ENCODE measurements at places on chromosomes 3 and 15.

DNA sequence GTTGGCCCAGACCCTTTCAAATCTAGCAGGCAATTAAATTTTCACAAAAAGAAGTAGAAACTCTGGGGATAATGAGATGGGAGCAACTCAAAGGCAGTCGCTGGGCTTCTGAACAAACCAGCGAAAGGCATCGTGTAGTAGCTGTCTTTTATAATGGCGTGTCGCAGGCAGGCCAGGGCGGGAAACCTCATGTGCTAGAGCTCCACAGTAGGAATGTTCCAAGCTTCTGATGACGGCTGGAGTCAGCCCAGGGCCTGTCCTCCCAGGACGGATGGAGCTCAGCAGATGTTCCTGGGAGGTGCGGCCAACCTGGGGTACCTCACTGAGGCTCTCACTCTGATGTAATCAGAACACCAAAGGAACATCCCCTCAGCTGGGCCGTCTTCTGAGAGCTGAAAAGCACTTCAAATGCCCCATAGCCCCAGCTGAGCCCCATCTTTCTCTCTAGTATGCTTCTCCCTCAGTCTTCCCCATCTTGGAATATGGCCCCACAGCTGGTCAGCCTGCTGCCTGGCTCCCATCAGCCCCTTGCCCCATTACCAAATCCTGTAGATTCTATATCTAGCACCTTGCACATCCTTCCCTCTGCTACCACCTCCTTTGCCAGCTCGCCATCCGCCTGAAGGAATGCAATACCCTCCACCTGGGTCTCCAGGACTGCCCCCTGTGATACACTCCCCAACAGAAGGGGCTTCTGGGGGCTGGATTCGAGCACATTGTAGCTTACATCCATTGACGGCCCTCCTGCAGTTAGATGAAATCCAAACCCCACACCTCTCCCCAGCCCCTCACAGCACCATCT lies 54.9 kb upstream of the ATP2B2 start:
- no peak for DNase-seq

DNA sequence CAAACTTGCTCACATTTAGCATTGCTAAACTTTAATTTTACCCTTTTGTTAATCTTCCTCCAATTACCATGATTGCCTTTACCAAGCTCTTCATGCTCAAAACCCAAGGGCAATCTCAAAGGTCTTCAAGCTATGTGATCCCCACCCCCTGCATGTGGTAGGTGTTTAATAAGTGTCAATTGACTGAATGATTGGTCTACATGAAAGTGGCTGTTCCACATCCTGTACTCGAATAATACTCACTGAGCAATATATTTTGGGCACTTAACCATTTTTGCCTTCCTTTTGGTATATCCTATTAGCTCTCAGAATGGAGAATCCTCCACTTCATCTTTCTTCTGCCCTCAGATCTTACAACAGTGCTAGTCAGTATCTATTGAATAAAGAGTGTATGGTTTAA lies 17.1 kb downstream of the RBMS3 start:
- DNase-seq = no peak

DNA sequence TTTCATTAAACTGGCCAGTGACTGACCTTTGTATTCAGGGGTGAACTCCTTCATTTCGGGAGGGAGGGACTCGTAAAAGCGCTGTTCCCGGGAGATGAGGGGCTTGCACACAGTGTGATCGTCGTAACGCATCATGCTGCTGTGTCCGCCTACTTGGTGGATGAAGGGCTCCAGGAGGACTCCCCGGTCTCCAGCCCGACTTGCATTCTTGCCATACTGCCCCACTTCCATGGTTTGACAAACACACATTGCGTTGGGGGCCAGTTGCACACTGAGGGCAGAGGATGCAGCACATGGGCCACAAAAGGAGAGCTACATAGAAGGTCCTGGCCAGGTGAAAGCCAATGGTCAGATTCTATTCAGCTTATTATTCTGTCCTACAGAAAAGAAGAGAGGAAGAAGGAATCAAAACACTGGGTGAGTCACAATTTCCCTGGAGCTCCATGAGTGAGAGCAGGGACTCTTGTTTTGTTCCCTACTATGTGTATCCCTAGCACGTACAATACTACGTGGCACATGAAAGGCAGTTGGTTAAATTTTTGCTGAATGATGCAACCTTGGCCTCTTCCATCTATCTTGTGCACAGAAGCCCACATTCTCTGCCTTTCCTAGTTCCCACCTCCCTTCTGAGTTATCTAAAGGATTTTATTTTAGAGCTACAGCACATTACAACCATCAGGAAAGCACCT lies 24.2 kb upstream of the GMPPB start:
- DNase-seq = no peak

GRCh38 chr3:130345487-130346079 lies at the start of gene COL6A5:
TSS of gene COL6A5 (plus strand) at chr3:130345672. CDS start at chr3:130373639, 27,967 bp downstream.
- DNase-seq = no peak

GRCh38 chr3:187739094-187739560 lies 6.1 kb downstream of the BCL6 start:
- DNase-seq = no peak

DNA sequence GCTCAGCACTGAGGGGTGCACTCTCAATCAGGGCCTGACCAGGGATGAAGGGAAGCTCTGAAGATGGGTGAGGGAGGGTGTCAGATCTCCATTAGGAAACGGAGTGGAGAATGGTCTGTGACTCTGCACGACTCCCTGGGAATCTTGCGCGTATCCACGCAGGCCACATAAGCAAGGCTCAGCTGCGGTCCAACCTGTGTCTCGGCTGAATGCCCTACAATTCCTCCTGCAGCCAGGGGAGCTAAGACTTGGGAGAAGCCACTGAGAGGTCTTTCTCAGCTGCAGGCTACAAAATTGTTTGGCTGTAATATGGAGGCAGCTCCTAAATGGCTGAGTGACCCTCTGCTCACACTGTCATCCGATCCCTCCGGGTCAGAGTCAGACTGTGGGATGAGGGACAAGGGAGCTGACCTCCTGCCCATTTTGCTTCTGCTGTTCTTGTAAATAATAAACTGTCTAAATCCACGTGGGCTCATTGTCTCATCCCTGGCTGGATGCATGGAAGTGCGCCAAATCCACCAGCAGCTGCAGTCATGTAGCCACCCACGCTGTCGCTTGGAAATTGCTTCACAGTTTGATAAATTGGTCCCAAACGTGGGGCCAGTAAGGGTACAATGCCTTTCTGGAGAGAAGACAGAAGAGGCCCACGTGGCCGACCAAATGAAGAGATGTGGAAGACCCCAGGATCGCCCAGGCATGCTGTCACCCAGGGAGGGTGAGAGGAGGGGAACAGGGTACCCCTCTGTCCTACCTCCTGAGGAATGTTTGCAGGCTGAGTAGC lies 30.5 kb downstream of the ALS2CL start:
- DNase-seq = no peak

Data from activated CD4-positive, alpha-beta T cell treated with anti-CD3 and anti-CD28 coated beads for 1 hour (primary cell).